ENCODE measurements at places on chromosomes 12 and 14.

DNA sequence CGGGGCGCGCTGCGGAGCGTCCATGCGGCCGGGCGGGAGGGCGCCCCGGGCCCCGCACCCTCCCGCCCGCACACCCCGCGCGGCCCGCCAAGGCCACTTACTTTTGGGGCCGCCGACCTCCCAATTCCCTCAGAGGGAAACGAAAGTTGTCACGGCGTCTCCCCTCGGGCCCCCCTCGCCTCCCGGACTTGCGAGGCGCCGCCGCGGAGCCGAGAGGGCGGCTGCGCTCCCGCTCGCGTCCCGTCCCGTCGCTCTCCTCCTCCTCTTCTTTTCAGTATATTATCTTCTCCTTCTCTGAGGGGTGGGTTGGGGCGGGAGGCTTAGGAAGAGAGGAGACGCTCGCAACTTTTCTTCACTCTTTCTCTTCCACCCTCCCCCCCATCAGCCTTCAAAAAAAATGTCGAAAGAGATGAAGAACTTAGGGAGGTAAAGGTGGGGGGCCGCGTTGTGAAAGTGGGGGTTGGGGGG, 613 bp downstream of the DUSP16 start:
- peak; percentile 37 for DNase-seq

DNA sequence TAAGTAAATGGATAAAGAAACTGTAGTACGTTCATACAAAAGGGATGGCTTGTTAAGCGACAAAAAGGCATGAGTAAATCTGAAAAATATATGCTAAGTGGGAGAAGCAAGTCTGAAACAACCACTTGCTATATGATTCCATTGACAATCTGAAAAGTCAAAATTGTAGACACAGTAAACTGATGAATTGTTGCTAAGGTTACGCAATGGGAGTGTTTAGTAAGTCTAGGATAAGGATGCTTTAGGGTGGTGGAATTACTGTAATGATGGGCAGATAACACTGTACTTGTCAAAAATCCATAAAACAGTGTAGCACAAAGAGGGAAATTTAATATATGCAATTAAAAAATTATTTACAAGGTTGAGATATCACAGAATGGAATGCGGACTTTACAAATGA, 984.9 kb downstream of the FSCB start:
- no peak for DNase-seq

DNA sequence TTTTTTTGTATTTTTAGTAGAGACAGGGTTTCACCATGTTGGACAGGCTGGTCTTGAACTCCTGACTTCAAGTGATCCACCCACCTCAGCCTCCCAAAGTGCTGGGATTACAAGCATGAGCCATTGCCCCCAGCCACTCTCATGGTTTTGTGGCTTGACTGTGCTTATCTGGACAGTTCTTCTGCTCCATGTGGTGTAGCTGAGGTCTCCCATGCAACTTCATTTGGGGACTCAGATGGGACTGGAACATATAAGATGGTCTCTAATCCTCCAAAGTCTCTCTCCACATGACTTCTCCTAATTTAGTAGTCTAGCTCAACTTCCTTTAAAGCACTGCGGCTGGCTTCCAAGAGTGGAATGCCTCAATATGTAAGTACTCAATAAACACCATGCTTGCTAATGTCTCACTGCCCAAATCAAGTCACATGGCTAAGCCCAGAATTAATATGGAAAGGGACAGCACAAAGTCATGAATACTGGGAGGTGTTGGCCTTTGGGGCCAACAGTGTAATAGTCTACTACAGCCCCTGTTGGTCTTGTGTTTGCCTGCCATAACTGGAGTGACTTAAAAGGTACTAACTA, 7.4 kb downstream of the INHBC start:
- DNase-seq, result no peak

DNA sequence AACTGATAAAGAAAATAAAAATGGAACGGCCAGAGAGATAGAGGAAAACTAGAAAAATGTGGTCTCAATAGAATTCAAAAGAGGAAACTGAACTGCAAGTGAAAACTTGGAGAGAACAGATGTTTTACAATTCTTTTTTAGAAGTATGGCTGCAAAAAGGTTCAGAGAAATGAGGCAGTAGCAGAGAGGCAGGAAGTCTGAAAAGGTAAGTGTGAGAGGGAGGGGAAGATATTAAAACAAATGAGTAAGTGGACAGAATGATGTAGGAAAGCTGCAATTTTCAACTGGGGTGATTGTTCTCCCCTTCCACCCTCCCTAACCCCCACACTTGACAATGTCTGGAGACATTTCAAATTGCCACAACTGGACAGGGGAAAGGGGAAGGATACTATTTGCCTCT, 12.9 kb downstream of the BTBD7 start:
- DNase-seq, result no peak

- DNase-seq, result no peak
These were observed 1.6 kb downstream of the IRAK4 start for GRCh38 chr12:43760396-43760795.

Measured in activated B cell treated with CpG ODN at 0.5 μM for 24 hours (primary cell).